ENCODE measurements at places on chromosomes 7 and 10. TPM values are rescaled to one million over a fixed set of nuclear protein-coding genes. Genes with fewer than 3 reads are reported as not detected.

Gene TRIM56
- 16.2 TPM for polyA plus RNA-seq

Gene PDK4
- 15.8 TPM for polyA plus RNA-seq

Gene OR2A12
- not detected for polyA plus RNA-seq

Gene CAMK1D
- 9.9 TPM for polyA plus RNA-seq

Gene RNF32
- 2.3 TPM for polyA plus RNA-seq

Gene EIF3B
- 153 TPM for polyA plus RNA-seq

Gene AFAP1L2
- polyA plus RNA-seq, result 48.0 TPM

Gene TLX1
- polyA plus RNA-seq, result 0.07 TPM

Gene SGCE
- 114 TPM for polyA plus RNA-seq

Measured in right renal cortex interstitium (tissue), 3 donors.